ENCODE measurements at places on chromosomes 5 and 9.

DNA sequence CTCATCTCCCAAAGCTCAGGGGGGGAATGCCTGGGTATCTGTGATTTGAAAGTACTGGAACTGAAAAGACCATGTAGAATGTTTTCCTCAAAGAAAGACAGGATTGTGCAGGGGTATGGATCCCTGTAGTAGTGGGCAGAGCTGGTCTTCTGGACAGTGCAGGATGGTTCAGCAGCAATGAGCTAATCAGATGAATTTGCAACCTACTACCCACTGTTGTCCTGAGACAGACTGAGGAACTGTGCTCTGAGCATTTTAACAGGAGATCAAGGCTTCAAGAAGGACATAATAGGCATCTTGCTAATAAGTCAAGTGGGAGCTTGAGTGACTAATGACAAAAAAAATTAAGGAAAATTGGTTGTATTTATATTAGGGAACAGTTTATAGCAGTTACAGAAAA lies 61.7 kb downstream of the FYB1 start:
- DNase-seq, result no peak

DNA sequence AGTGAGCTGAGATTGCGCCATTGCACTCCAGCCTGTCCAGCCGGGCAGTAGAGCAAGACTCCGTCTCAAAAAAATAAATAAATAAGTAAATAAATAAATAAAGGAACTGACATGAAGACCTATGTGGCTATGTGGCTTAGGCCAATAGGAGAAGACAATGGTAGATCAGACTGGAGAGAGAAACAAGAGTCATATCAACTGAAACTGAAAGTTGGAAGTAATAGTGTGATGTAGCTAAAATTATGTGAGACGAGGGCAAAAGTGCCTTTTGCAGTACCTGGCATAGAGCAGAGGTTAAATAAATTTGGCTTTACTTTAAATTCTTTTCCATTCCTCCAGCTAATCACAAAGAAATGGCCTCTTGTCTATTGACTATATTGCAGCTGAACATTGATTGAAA lies 7.3 kb downstream of the FBP2 start:
- no peak for DNase-seq

DNA sequence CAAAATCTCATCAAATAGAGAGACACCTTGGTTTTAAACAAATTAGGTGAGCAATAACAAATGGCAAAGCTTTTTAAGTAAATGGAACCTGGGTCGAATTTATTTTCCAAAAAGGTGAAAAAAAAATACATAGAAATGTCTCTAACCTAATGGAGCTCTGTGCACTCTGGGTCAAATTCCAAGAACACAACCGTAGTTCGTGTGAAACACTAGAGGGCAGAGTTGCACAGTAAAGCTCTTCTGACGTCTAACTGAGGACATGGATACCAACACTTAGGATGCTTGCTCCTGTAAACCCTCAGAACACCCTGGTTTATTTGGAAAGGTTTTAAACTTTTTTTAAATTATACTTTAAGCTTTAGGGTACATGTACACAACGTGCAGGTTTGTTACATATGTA lies 18.9 kb downstream of the MARCHF11 start:
- DNase-seq, result peak; percentile 12

GRCh38 chr5:64800926-64801325 lies 32.2 kb downstream of the CWC27 start:
- no peak for DNase-seq

- DNase-seq, result no peak
These were observed 22.7 kb upstream of the ROR2 start for GRCh38 chr9:91972711-91973110.
